Right renal cortex interstitium (tissue), 3 donors: ENCODE measurements at places on chromosomes 4 and X.

DNA sequence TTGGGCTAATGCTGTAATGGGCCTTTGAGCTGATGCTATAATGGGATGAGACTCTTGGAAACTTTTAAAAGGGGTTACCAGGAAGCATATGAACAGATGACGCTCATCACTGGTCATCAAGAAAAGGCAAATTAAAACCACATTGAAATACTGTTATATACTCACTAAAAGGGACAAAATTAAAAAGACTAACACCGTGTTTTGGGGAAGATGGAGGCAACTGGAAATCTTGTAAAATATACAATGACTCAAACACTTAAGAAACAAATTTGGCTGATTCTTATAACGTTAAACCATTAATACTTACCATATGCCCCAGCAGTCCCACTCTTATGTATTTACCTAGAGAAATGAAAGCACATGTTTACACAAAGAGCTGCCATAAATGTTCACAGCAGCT, 207.2 kb upstream of the GPRIN3 start:
- DNase-seq, result no peak

DNA sequence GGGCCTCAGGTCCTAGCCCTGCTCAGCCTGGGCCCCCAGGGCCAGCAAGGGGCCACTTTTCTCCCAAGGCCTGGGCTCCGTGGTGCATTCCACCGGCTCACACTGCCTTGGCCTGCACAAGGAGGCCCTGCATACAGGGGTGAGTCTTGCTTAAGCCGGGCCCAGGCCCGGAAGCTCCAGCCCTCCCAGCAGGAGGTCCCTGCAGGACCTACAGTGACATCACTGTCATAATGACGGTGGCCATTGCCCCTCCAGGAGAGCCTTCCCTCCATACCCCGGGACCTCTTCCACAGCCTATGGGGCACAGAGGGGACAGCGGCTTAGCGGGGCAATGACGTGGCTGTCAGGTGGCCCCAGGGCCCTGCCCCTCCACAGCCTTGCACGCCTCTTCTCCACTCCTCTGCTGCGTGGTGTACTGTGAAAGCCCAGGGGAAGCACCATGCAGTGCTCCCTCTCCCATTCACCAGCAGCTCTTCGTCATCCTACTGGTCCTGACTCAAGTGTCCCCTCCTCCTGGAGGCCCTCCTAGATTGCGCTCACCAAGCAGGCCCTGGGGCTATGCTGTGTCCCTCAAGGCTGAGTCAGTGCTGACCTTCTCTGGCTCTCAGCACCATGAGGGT, 32.3 kb upstream of the AFAP1 start:
- no peak for DNase-seq

DNA sequence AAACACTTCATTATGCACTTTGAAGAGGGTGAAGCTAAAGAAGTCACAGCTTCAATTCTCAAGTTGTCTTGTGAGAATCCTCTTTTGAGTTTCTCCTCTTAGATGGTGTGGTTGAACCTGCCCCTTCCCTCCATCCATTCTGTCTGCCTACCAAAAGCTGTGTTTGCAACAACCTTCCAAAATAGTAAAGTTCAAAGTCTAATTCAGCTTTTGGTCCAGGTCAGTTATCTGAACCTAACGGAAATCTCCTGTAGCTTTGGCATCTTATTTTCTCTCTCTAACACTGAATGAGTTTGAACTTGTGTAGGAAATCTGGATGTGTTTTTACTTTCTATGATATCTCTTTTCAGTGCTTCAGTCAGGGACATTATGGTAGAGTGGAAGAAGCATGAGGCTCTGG, 201.7 kb upstream of the AR start:
- DNase-seq, result no peak

- no peak for DNase-seq
Observed at GRCh38 chr4:63831590-63832155, 577.6 kb downstream of the TECRL start.

GRCh38 chr4:71133491-71133890, 140.0 kb downstream of the DCK start:
- DNase-seq, result no peak

DNA sequence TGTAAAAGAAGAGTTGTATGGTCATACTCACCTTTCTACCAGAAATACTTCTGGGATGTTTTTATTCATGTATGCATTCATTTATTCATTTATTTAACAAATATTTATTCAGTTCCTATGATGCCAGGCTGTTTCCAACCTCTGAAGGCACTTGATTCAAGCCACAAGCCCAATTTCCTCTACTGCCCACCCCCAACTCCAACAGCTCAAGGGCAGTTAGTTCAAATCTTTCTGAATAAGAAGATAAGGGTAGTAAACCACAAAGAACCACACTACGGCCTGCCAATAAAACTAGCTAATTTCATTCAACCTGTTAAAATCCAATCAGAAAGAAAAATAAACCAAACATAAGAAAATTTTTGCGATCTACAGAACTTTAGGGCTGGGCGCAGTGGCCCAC, 31.2 kb downstream of the LRBA start:
- no peak for DNase-seq

GRCh38 chrX:28321286-28321685, 266.0 kb upstream of the IL1RAPL1 start:
- DNase-seq, result no peak

DNA sequence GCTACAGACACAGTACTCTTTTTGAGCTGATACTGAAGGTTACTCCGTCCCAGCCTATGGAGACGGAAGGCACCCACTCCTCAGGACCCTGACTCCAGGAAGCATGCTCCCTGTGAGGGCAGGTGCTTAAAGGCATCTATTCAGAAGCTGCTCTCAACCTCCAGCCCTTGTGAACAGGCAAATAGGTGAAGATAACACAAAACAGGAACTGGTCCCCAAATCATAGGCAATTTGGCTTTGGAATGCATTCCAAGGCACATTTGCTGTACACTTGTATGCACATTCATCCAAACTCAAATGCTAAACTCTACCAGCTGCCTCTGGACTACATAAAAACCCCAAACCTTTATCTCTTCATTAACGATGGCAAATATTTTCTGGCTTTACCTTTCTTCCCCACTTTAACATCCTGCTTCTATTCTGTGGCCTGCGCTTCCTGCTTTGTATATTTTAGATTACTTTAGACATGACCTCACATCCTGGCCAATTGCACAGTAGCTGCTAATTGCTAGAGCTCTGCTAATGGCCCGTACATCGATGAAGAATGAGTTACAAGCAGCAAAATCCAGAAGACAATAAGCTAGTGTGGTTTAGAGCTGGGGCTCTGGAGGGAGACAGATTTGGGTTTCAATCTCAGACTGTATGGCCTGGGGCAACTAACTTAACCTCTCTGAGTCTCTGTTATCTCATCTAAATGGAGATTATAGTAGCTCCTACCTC, 3.2 kb downstream of the SEL1L3 start:
- DNase-seq, result no peak

DNA sequence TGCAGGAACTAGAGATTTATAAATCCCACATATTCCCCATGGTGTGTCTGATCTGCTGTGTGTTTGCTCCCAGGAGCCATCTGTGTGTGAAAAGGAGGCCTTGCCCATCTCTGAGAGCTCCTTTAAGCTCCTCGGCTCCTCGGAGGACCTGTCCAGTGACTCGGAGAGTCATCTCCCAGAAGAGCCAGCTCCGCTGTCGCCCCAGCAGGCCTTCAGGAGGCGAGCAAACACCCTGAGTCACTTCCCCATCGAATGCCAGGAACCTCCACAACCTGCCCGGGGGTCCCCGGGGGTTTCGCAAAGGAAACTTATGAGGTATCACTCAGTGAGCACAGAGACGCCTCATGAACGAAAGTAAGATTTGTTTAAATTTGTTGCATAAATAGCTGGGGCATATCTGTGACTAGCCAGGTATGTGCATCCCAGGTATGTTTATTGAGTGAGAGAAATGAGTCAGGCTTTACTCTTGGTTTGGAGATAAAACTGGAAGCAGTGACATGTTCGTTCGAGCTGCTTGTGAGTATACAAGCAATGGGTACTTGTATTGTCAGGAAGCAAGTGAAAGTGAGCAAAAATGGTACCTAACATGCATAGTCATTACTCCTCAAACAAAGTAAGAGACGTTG, 89.5 kb downstream of the PTTG2 start:
- DNase-seq, result no peak

- DNase-seq, result no peak
Observed at GRCh38 chrX:12089740-12090139, 48.5 kb upstream of the FRMPD4 start.

DNA sequence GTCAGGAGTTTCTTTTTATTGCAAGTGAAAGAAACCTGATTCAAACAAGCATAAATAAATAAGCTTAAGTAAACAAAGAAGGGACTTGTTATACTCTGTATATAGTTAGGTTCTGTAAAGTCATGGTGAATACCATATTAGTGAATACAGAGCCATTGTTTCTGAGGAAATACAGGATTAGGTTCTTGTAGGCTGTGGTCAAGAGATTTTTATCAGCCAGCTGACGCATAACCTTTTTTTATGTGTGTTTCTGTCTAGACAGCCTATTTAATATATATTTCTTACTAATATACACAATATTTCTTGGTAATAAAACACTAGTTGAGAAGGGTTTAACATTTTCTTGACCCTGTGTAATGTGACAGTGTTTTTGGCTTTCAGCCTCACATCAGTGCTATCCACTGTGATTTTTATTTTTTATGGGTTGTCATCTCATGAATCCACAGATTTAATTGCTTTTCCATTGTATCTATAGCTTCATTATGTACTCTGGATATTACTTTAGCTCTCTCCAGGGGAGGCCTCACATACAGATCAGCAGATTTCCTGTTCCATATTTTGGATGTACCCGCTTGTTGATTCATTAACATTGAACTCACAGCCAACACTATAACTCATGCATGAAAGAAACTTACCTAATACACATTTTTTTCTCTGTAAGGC, 8.0 kb downstream of the HERC3 start:
- DNase-seq, result no peak
